ENCODE measurements at places on chromosomes 16 and 17.

DNA sequence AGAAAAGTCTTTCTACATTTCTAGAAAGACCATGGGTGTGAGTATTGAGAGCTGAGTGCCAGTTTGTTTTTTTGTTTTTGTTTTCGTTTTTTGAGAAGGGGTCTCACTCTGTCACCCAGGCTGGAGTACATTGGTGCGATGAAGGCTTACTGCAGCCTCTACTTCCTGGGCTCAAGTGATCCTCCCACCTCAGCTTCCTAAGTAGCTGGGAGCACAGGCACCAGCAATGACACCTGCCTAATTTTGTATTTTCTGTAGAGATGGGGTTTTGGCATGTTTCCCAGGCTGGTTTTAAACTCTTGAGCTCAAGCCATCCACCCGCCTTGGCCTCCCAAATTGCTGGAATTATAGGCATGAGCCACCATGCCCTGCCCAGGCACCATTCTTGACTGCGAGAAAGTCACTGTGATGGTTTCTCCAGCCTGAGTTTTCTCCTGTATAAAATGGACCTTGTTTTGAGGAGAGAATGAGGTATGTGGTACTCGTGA, 673.8 kb downstream of the MAF start:
- DNase-seq, result no peak

DNA sequence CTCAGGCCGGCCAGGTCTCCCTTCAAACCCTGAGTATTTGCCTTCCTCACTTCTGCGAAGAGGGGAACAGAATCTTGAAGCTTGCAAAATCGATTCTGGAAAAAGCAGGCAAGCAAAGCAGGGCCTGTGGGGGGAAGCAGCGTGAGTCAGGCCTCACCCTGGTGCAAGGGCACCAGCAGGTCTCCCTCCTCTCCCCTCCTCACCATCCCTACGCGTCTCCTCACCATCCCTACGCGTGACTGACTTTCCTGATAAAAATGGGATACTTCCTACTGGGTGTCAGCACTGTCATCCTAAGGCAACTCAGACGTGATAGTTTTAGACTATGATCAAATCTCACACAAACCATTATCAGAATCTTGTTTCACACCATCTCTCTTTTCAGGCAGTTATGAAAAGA, 12.1 kb downstream of the CMTM3 start:
- DNase-seq, result no peak

DNA sequence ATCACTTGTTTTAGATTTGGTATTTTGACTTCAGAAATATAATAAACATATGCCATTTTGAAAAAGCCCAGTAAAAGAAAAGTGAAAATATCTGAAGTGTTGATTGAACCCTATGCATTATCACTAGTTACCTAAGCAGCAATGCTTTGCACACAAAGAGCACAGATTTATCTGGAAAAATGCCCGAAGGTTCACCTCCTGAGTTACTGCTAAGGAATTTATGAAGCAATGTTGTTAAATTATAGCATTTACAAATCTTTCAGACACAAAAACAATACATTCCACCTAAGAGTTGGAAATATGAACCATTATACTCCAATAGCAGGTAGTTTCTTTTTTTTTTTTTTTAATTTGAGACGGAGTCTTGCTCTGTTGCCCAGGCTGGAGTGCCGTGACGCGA, 38.9 kb upstream of the GHDC start:
- DNase-seq, result no peak

- DNase-seq, result no peak
Observed at GRCh38 chr17:67635681-67636080, 82.1 kb upstream of the NOL11 start.

- no peak for DNase-seq
Observed at GRCh38 chr16:53605356-53605755, 98.3 kb downstream of the RPGRIP1L start.

- no peak for DNase-seq
Observed at GRCh38 chr17:39735882-39736281, 1.9 kb upstream of the GRB7 start.

- DNase-seq, result no peak
Observed at GRCh38 chr17:73624496-73624988, 19.7 kb downstream of the SDK2 start.

DNA sequence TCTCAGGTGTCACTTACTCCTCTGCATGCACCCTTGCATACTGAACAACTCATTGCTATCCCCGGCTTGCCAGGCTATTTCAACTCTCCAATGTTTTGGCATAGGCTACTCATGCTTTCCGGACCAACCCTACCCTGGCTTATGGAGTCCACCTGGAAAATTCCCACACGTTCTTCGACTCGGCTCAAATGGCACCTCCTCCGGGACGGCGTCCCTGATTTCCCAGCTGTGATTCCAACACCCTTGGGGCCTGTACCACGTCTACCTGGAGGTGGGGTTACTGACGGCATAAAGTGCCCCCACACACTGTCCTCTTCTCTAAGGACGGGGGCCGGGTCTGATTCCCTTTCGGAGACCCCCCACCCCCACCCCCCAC, 498 bp downstream of the SMYD4 start:
- DNase-seq, result peak; percentile 65

- no peak for DNase-seq
Observed at GRCh38 chr16:66899945-66900710, 18.6 kb downstream of the CDH16 start.

DNA sequence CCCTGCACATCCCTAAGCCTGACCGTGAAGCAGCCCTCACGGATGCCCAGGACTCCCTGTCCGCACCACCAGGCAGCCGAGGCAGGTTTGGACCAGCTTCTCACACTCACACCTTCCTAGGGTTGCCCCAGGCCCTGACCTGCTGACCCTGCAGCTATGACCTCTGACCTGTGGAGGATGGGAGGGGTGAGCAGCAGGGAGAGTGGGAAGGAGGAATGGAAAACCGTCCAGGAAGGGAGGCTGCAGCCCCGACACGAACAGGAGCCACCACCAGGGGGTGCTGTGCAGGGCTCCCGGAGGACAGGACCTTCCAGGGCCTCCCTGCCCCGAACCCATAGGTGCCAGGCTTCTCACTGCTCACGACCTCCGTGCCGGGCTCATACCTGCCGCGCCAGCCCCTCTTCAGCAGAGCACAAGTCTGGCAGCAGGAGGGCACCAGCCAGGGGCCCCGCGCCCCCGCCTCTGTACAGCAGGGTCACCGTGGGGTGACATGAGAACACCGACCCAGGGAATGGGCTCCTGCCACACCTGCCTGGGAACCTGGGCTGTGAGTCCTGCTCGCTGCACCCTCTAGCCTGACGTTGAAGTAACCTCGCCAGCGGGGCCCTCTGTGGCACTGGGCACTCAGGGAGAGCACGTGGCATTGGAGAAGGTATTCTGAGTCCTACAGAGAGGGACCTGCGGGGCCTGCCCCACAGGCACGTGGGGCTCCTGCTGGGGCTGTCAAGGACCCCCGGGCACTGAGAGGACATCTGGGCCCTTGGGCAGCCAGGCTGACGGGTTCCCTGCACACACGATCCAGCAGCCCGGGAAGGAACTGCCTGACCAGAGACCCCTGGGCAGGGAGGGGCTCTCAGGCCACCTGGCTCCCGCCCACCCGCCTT, 37.6 kb downstream of the CTU2 start:
- peak; percentile 92 for DNase-seq

- no peak for DNase-seq
Observed at GRCh38 chr16:11198828-11199227, 57.2 kb downstream of the SOCS1 start.

GRCh38 chr16:67155295-67156142, 4.2 kb downstream of the TRADD start:
- peak; percentile 93 for DNase-seq

DNA sequence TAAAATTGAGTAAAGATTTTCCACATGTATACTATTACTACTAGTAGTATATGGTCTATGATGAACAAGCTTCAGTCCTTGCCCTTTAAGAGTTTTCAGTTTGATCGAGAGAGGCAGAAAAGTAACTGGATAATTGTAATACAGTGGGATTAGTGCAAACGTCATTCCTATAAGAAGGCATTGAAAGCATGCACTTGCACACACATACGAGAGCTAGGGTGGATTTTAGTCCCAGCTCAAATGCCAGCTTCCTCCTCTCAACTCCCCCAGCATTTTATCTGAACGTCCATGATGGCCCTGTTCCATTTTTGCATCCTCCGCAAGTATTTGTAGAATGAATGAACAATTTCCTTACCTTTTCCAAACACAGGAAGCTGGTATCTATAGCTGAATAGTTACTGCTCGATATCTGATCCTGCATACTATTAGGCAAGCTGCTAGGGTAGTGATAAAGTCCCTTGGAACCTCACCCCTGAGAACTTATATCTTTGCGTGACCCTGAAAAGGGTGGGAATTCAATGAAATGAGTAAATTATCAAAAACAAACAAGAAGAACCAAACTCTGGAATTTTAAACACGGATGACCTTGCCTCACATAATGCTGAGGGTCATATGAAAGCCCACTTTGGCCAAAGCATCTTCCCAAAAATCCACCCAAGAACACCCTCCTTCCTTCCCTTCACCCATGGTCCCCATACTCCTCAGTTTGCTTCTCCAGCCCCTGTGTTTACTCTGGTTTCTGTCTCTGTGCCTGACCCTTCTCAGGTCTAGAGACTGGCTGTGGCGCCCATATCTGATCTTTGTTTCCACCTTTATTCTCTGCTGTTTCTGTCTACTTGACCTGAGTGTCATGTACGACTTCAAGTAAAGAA, 60.5 kb downstream of the TMEM100 start:
- no peak for DNase-seq

- DNase-seq, result no peak
Observed at GRCh38 chr17:3889325-3890012, 3.4 kb downstream of the CAMKK1 start.

GRCh38 chr17:3944485-3945388, 19.5 kb downstream of the ATP2A3 start:
- peak; percentile 85 for DNase-seq

- DNase-seq, result peak; percentile 55
Observed at GRCh38 chr17:77600346-77600745, 358.2 kb upstream of the TNRC6C start.

- peak; percentile 71 for DNase-seq
Observed at GRCh38 chr17:21029036-21029435, 13.8 kb downstream of the USP22 start.

DNA sequence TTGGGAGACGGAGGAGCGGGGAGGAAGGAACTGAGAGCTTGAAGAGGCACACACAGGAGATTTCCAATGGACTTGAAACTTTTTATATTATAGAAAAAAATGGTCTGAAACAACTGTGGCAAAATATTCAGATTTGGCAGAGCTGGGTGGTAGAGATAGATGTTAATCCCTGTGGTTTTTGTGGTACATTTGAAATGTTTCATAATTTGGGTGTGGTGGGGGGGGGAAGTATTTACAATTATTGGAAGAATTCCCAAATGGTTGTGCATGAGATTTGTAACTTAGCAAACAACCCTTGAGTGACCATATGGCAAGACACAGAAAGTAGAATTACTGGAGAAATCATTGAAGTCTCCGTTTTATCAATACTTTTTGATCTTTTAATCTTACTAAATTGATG, 588.8 kb upstream of the PSMD7 start:
- no peak for DNase-seq

DNA sequence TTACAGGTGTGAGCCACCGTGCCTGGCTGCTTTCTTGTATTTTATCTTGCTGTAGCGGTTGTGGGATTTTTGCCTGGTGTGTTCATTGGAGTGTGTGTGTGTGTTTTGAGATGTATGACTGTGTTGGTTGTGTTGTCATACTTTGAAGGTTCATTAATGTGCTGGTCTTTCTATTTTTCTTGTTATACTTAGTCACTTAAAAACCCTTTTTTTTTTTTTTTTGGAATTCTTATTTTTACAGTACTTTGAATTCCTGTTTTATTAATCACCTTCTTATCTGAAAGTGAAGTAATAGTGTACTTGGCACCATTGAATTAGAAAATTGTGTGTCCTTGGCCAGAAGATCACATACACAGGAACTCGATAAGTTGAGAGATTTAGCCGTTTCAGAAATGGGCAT, 30.2 kb downstream of the TENT4B start:
- DNase-seq, result no peak

DNA sequence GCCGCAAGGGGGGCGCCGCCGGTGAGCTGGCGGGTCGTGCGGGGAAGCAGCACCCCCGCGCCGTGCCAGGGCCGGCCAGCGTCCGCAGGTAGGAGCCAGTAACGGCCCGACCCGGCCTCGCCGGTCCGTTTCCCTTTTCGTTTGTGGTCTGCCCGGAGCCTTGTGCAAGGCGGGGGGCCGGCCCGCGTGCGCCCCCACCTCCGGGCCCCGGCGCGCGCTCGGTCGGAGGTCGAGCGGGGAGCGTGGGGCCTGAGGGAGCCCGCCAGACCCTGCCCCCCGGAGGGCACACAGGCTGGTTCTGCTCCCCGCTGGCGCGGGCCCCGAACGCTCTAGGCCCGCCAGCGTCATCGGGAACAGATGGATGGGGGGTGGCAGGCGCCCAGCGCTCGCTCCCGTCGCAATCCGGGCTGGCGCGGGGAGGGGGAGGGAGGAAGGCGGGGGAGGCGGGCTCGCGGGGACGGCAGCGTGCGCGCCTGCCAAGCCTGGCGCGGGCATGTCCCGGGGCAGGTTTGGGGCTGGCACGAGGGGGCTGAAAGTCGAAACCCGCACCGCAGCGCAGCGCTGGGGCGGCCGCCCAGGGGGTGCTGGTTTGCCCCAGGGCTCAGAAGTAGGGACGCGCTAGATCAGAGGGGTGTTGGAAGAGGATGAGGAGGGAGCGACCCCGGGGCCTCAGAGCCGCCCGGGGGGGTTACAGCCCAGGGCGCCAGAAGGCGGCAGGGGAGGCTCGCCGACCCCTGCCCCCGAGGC, 1.5 kb upstream of the GSE1 start:
- peak; percentile 79 for DNase-seq

- peak; percentile 39 for DNase-seq
Observed at GRCh38 chr16:55671206-55671973, 15.6 kb downstream of the SLC6A2 start.

GRCh38 chr16:25158401-25158800, 46.9 kb downstream of the LCMT1 start:
- DNase-seq, result no peak

- DNase-seq, result peak; percentile 16
Observed at GRCh38 chr17:292531-293382, 59.9 kb downstream of the RPH3AL start.

GRCh38 chr16:27452569-27453493, 50.9 kb downstream of the IL21R start:
- DNase-seq, result no peak

DNA sequence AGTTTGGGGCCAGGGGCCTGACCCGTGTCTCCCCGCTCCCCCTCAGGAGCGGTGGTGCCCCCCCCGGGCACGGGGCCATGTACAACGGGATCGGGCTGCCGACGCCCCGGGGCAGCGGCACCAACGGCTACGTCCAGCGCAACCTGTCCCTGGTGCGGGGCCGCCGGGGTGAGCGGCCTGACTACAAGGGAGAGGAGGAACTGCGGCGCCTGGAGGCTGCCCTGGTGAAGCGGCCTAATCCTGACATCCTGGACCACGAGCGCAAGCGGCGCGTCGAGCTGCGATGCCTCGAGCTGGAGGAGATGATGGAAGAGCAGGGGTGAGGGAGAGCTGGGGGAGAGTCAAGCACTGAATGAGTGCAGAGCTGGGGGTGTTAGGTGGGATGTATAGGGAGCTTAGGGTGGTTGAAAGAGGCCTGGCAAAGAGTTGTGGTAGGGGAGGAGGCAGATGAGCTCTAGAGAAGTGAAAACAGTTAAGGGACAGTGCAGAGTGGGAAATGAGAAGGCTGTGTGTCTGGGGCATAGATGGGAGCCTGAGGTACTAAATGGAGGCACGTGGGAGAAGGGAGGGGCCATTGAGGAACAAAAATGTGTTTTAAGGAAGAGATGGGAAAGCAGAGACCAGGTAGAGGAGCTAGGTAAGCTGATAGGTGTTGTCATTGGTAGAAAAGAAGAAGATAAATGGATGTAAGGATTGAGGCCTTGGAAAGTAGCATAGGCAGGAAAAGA, 4.0 kb downstream of the SRRM2 start:
- DNase-seq, result no peak

Data from activated effector memory CD4-positive, alpha-beta T cell treated with anti-CD3 and anti-CD28 coated beads, Interleukin-2, amount 50 U/mL, for 16 hours (primary cell).